ENCODE measurements at places on chromosomes 7 and 10. TPM values are rescaled to one million over a fixed set of nuclear protein-coding genes. Genes with fewer than 3 reads are reported as not detected.
A peak's percentile ranks its signal among the peaks of the same experiment; 100 is the strongest.

GRCh38 chr10:76736815-76737618 is 900.6 kb downstream of the KCNMA1 start:
- no peak for DNase-seq

- DNase-seq = no peak
Measured at GRCh38 chr10:78936412-78937342, 132.1 kb upstream of the ZMIZ1 start.

OPN1SW gene
- total RNA-seq = 0.45 TPM

- no peak for DNase-seq
Measured at GRCh38 chr10:85043207-85043606, 714.8 kb downstream of the CCSER2 start.

PRLHR gene
- total RNA-seq = 0.36 TPM

- no peak for DNase-seq
Measured at GRCh38 chr7:3089493-3089892, 45.8 kb upstream of the CARD11 start.

DNA sequence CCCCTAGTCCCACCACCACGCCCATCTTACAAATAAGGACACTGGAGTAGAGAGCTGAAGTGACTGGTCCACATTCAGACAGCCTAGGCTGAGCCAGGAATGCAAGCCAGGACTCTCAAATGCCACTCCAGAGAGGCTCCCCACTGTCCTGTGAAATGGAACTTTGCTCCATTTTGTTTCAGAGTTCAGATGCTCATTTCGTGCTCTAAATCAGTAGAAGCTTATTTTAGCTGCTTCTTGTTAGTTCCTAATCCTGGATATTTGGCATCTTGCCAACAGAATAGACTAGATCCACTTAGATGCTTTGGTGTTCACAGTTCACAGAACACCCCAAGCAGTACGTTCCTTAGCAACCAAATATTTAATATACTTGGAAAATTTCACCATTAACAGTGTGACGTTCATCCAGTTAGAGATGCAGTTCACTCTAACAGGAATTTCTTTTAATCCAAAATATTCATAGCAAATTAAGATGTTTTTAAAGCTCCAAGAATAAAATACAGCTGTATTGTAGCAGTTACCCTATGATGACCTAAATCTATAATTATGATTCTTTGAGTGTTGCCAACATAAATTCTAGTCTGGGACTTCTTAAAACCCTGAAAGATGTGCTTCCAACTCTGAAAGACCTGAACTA is 7.3 kb downstream of the MMP21 start:
- peak; percentile 46 for DNase-seq

GRCh38 chr10:62087329-62087728 is 181.3 kb downstream of the RTKN2 start:
- DNase-seq = no peak

DNA sequence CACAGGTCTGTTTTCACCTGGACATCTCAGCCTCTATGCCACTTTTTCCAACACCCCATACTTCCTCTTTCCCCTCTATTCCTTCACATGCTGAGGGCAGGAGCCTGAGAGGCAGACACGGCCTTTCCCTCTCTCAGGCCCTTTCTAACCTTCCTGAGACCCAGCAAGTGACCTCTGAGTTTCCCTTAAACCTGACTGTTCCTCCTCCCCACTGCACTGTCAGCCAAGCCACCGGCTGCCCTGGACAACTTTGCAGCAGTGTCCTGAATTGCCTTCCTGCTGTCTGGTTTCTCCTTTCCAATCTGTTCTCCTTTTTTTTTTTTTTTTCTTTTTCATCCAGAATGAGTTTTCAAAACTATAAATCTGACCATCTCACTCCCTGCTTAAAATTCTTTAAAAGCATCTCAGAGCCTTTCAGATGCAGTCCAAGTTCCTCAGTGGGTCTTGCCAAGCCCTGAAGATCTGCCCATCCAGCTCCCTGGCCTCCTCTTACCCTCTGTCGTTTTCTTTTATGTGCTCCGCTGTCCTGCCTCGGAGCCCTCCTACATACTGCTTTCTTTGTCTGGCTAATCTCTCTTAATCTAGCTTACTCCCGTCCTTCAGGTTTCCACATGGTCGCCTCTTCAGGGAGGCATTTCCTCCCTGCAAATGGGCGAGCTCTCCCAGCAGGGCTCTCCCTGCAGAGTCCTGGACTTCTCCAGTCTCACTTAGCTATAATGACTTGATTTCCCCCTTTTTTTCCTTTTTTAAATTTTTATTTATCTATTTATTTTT is 30.5 kb downstream of the SLC13A4 start:
- DNase-seq = no peak

- DNase-seq = no peak
Measured at GRCh38 chr7:108384716-108385483, 71.3 kb downstream of the NRCAM start.

GRCh38 chr10:110163192-110163773 is 44.1 kb upstream of the MXI1 start:
- no peak for DNase-seq

PDE6C gene
- total RNA-seq = not detected

DNA sequence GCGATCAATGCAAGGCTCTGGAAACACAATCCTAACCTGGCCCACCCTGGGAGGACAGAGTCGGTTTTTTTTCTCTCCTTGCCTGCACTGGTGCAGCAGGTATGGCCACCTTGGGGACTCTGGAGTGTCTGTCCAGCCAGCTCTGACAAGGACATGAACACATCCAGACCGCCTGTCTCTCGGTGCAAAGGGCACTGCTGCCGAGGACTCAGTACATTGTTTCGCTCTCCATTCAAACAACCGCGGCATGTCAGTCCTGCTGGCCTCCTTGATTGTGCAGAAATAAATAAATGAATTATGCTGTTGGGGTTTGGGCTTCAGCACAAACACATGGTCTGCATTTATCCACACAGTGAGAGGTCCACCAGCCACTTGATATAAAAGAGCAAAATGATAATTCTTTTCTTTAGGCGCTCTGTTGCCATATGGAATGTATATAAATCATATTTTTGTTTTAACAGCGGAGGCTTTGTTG is 565.2 kb downstream of the KCNMA1 start:
- no peak for DNase-seq

Data from cerebellum (tissue), 4 donors.